ENCODE measurements at places on chromosomes 11 and 22. TPM values are rescaled to one million over a fixed set of nuclear protein-coding genes. Genes with fewer than 3 reads are reported as not detected.

GRCh38 chr11:64138398-64138797 lies 27.5 kb downstream of the MACROD1 start:
- no peak overlapping the region for H3K4me3 ChIP-seq
- peaks cover 9% of the 10 kb centered on the region for H3K4me1 ChIP-seq
- no peak for DNase-seq

Gene TREH
- not detected for total RNA-seq

- no peak overlapping the region for H3K27ac ChIP-seq
- H3K4me3 ChIP-seq: no peak overlapping the region
- no peaks in the 10 kb centered on the region for H3K27me3 ChIP-seq
- no peaks in the 10 kb centered on the region for H3K36me3 ChIP-seq
- DNase-seq: no peak
These were observed 26.0 kb downstream of the FDX1 start for GRCh38 chr11:110455718-110456117.

GRCh38 chr22:18091478-18091877 lies 13.7 kb downstream of the PEX26 start:
- no peak overlapping the region for H3K4me3 ChIP-seq
- H3K4me1 ChIP-seq: no peaks in the 10 kb centered on the region
- peak overlapping the region; percentile 82 for H3K27ac ChIP-seq

GRCh38 chr11:1232021-1232882 lies 9.4 kb downstream of the MUC5B start:
- no peak for DNase-seq
- no peaks in the 10 kb centered on the region for H3K4me1 ChIP-seq
- no peaks in the 10 kb centered on the region for H3K36me3 ChIP-seq
- H3K27me3 ChIP-seq: peaks cover 15% of the 10 kb centered on the region
- H3K27ac ChIP-seq: no peak overlapping the region

GRCh38 chr11:5293028-5293427 lies 8.7 kb downstream of the OR51B4 start:
- DNase-seq: no peak
- H3K27me3 ChIP-seq: no peaks in the 10 kb centered on the region
- H3K36me3 ChIP-seq: no peaks in the 10 kb centered on the region

- no peaks in the 10 kb centered on the region for H3K4me1 ChIP-seq
- no peak overlapping the region for H3K27ac ChIP-seq
- H3K36me3 ChIP-seq: no peaks in the 10 kb centered on the region
- no peak overlapping the region for H3K4me3 ChIP-seq
- H3K27me3 ChIP-seq: no peaks in the 10 kb centered on the region
- DNase-seq: no peak
These were observed 25.5 kb downstream of the UVRAG start for GRCh38 chr11:75840522-75840921.

DNA sequence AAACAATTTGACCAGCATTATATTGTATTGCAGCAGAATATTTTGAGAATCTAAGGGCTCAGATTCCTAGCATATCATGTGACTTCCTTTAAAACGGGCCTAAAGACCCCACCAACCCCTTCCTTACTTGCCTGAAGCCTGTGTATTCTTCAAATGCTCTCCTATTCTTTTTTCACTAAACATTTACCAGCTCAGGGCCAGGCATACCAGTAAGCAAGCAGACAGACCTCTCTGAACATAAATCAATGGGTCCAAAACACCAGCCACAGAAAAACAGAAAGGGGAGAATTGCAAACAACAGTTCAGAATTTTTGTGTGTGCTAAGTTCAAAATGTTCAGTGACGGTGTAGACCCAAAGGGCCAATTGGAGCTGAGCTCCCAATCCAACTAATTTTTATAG lies 64.8 kb upstream of the TIMP3 start:
- no peaks in the 10 kb centered on the region for H3K4me1 ChIP-seq
- DNase-seq: no peak
- H3K4me3 ChIP-seq: no peak overlapping the region
- no peaks in the 10 kb centered on the region for H3K36me3 ChIP-seq

DNA sequence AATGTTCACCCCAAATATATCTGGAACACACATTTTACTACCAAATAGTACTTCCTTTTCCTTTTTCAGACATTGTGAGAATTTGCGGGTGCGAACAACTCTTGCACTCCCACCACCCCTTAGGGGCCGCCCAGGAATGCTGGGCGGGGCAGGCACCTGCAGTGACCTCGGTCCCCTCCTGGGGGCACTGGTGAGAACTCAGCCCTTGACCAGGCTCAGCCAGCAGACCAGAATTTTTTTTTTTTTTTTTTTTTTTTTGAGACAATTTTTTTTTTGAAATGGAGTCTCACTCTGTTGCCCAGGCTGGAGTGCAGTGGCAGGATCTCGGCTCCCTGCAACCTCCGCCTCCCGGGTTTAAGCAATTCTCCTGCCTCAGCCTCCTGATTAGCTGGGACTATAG lies 75.8 kb downstream of the ARHGAP8 start:
- no peak overlapping the region for H3K27ac ChIP-seq
- H3K36me3 ChIP-seq: no peaks in the 10 kb centered on the region
- no peak overlapping the region for H3K4me3 ChIP-seq
- no peak for DNase-seq

Gene GGTLC3
- total RNA-seq: not detected

Gene GLB1L2
- 45.6 TPM for total RNA-seq

DNA sequence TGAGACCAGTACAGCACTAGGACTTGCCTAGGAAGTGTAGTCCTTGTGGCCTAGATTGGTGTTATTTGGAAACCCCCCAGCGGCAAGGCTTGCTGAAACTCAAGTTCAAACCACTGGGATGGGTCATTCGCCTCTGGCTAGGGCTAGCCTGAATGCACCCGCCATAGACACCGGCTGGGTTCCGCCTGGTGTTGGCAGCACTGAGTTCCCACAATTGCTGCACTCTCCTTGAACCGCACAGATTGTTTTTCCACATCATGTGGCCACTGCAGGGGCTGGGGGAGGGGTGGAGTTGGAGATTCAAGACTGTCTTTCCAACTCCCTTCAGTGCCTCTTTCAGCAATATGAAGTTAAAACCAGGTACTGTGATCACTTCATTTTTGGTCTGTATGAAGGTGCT lies 43.1 kb downstream of the CCDC73 start:
- H3K36me3 ChIP-seq: no peaks in the 10 kb centered on the region
- H3K27me3 ChIP-seq: no peaks in the 10 kb centered on the region
- no peak for DNase-seq

DNA sequence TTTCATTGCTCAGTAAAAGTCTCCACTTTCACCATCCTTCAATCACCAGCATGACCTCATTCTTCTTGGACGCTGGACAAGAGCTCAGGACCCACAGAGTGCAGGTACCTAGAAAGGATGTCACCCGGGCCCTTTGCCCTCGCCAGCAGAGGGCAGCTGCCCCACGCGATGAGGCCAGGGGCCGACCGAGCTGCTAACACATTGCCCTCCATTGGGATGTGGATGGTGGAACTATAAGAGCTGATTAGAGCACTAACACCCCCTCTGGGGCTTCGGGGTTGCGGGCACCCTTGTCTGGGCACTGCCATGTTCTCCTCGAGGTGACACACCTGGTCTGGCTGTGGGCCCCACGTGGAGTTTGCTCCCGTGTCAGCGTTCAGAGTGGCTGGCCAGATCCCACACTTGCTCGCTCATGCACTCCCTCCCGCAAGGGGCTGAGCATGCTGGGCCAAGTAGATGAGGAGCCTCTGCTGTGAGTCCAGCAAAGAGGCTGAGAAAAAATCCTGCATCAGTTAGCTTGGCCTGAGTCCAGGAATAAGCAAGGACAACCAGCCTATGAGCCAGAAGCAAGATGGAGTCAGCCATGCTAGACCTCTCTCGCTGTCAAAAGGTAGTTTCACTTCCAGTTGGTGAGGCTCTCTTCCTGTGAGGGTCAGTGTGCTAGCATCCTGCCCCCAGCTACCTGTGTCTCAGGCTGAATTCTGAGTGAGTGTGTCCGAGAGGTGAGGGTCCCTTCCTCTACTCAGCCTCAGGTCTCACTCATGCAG lies 9.8 kb downstream of the KRTAP5-6 start:
- no peak overlapping the region for H3K4me3 ChIP-seq
- no peak for DNase-seq
- no peak overlapping the region for H3K27ac ChIP-seq
- H3K4me1 ChIP-seq: no peaks in the 10 kb centered on the region
- H3K36me3 ChIP-seq: no peaks in the 10 kb centered on the region
- no peaks in the 10 kb centered on the region for H3K27me3 ChIP-seq

- no peaks in the 10 kb centered on the region for H3K4me1 ChIP-seq
- DNase-seq: no peak
- H3K36me3 ChIP-seq: no peaks in the 10 kb centered on the region
- no peak overlapping the region for H3K4me3 ChIP-seq
- no peaks in the 10 kb centered on the region for H3K27me3 ChIP-seq
- no peak overlapping the region for H3K27ac ChIP-seq
These were observed 178.6 kb downstream of the MIAT start for GRCh38 chr22:26835929-26836528.

Gene CCDC15
- 7.1 TPM for total RNA-seq

Gene OTOG
- 0.34 TPM for total RNA-seq

Gene OR2AG1
- not detected for total RNA-seq

- no peaks in the 10 kb centered on the region for H3K36me3 ChIP-seq
- no peaks in the 10 kb centered on the region for H3K4me1 ChIP-seq
- no peak for DNase-seq
- H3K27ac ChIP-seq: no peak overlapping the region
- H3K27me3 ChIP-seq: no peaks in the 10 kb centered on the region
These were observed 59.3 kb upstream of the SUSD2 start for GRCh38 chr22:24121938-24122337.

- H3K36me3 ChIP-seq: no peaks in the 10 kb centered on the region
- peak overlapping the region; percentile 58 for H3K4me3 ChIP-seq
- H3K4me1 ChIP-seq: no peaks in the 10 kb centered on the region
- H3K27me3 ChIP-seq: no peaks in the 10 kb centered on the region
These were observed 777 bp upstream of the MICAL3 start for GRCh38 chr22:18024956-18025720.

Gene SLC25A45
- total RNA-seq: 13.3 TPM

- no peak overlapping the region for H3K27ac ChIP-seq
- no peaks in the 10 kb centered on the region for H3K36me3 ChIP-seq
- no peaks in the 10 kb centered on the region for H3K4me1 ChIP-seq
- no peaks in the 10 kb centered on the region for H3K27me3 ChIP-seq
These were observed 51.9 kb downstream of the CSTF3 start for GRCh38 chr11:33109294-33109895.

- DNase-seq: no peak
- H3K27me3 ChIP-seq: no peaks in the 10 kb centered on the region
- H3K4me3 ChIP-seq: no peak within 1 kb of the TSS
- H3K27ac ChIP-seq: no peak within 1 kb of the TSS
- H3K4me1 ChIP-seq: no peaks in the 10 kb centered on the region
These were observed at the start of gene TEX12 for GRCh38 chr11:112167145-112167544. TEX12 (plus strand) TSS chr11:112167372; CDS start chr11:112169269, 1,897 bp downstream.

DNA sequence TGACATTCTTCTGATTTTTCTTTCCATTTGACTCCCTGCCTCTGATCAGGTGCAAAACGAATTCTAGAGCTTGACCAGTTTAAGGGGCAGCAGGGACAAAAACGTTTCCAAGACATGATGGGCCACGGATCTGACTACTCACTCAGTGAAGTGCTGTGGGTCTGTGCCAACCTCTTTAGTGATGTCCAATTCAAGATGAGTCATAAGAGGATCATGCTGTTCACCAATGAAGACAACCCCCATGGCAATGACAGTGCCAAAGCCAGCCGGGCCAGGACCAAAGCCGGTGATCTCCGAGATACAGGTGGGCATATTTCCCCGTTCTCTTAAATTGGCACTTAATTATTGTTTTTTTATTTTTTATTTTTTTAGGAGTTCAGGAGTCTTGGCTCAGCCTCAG lies 15.4 kb downstream of the XRCC6 start:
- H3K27ac ChIP-seq: no peak overlapping the region
- H3K27me3 ChIP-seq: no peaks in the 10 kb centered on the region
- DNase-seq: peak; percentile 6
- no peaks in the 10 kb centered on the region for H3K4me1 ChIP-seq
- peaks cover 2% of the 10 kb centered on the region for H3K36me3 ChIP-seq

- no peak for DNase-seq
- no peak overlapping the region for H3K4me3 ChIP-seq
- H3K27me3 ChIP-seq: no peaks in the 10 kb centered on the region
- no peaks in the 10 kb centered on the region for H3K36me3 ChIP-seq
- H3K27ac ChIP-seq: no peak overlapping the region
- H3K4me1 ChIP-seq: peaks cover 13% of the 10 kb centered on the region
These were observed 53.8 kb downstream of the WNT7B start for GRCh38 chr22:45923212-45923611.

Gene SLC22A25
- not detected for total RNA-seq

Gene GGTLC2
- total RNA-seq: 1.4 TPM

DNA sequence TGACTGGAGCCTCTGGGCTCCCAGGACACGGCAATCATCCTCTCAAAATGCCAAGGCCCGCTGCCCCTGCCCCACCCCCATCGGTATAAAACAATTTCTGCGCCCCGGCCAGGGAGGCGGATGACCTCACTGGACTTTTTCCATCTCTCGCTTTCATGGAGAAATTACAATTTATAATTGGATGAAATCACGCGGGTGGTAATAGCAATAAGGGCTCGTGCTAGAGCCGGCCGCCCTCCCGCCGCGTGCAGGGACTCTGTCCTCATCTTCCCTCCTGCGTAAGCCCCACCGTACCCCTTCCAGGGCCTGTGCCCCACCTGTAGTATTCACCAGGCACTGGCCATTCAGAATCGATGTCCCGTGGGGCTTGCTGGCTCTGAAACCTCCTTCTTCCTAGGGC lies 64.5 kb downstream of the MACROD1 start:
- H3K36me3 ChIP-seq: no peaks in the 10 kb centered on the region
- no peak overlapping the region for H3K27ac ChIP-seq
- no peaks in the 10 kb centered on the region for H3K27me3 ChIP-seq
- DNase-seq: no peak

- no peaks in the 10 kb centered on the region for H3K4me1 ChIP-seq
- DNase-seq: no peak
- H3K4me3 ChIP-seq: no peak overlapping the region
- H3K36me3 ChIP-seq: no peaks in the 10 kb centered on the region
These were observed 418.7 kb downstream of the SOX6 start for GRCh38 chr11:15937601-15938120.

DNA sequence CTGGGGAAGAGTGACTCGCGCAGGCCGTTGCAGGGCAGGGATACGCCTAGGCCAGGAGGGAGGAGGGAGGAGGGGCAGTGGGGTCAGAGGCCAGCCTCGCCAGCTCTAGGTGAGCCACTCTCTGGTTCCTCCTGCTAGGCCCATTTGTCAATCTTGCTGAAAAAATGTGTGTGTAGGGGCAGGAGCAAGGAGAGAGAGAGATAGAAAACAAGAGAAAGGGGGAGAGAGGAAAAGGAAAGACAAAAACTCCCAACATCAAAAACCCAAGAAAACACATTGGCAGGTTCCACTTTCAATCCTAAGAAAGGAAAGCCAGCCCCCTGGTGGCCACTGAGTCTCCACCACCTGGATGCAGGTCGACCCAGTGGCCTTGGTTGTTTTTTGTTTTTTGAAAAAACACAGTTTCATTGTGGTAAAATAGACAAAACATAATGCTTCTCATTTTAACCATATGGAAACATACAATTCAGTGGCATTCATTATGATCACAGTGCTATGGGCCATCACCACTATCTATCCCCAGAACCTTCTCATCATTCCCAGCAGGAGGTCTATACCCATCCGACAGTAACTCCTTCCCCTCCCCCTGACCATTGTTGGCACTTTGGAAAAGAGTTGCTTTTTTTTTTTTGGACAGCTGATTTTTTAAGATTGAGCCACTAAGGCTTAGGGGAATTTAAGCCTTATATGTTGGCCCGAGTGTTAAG lies 10.9 kb downstream of the OMP start:
- no peaks in the 10 kb centered on the region for H3K4me1 ChIP-seq
- no peaks in the 10 kb centered on the region for H3K36me3 ChIP-seq
- no peak for DNase-seq
- no peak overlapping the region for H3K4me3 ChIP-seq
- H3K27ac ChIP-seq: no peak overlapping the region

GRCh38 chr22:39900306-39901227 lies at the start of gene GRAP2:
GRAP2 (plus strand) TSS chr22:39901084; CDS start chr22:39947107, 46,023 bp downstream.
- no peaks in the 10 kb centered on the region for H3K27me3 ChIP-seq
- no peaks in the 10 kb centered on the region for H3K4me1 ChIP-seq
- no peak for DNase-seq
- H3K36me3 ChIP-seq: no peaks in the 10 kb centered on the region
- no peak within 1 kb of the TSS for H3K4me3 ChIP-seq

Gene ZDHHC5
- total RNA-seq: 65.4 TPM

Measured in prostate gland (tissue), 2 donors.